Iris pigment epithelial cell (primary cell): ENCODE measurements at places on chromosomes 3 and 15.
A peak's percentile ranks its signal among the peaks of the same experiment; 100 is the strongest.

DNA sequence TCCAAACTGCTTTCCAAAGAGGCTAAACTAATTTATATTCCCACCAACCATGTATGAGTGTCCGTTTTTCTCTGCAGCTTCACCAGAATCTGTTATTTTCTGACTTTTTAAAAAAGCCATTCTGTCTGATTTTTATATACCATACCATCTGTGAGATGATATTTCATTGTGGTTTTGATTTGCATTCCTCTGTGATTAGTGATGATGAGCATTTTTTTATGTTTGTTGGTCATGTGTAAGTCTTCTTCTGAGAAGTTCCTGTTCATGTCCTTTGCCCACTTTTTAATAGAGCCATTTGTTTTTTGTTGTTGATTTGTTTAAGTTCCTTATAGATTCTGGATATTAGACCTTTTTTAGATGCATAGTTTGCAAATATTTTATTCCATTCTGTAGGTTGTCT, 179.4 kb upstream of the ALCAM start:
- peak; percentile 42 for DNase-seq

GRCh38 chr3:37945156-37945806, 45.3 kb upstream of the VILL start:
- DNase-seq, result no peak

GRCh38 chr3:16849229-16849628, 35.5 kb upstream of the PLCL2 start:
- peak; percentile 67 for DNase-seq

- DNase-seq, result no peak
Observed at GRCh38 chr15:75154461-75155062, 47.1 kb upstream of the C15orf39 start.

DNA sequence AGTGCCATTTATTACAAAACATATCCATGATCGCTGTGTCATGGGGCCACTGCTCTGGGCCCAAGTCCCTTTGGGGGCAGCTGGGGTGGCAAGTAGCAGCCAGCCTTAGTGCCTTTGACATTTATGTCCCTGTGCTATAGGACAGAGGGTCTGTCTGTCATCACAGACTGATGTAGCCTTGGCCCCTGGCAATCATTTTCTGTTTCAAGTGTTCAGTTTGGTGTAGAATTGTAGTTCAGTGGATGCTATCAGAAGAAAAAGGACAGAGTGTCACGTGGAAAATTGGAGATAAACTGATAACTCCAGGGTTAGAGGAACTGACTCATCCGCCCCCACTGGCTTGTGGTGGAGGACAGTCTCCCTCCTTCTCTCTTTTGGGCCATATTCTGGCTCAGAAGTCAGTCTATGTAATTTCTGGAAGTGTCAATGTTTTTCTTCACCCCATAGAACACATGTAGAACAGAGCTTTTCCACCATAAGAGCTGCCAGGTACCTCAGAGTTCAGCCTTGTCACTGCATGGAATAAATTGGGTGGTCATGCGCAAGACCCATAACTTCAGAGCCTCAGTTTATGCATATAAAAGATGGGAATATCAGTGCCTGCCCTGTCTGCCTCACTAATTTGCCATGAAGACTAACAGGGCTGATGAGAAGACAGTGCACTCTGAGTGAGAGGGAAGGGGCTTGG, 4.5 kb upstream of the MRPS22 start:
- peak; percentile 33 for DNase-seq

- no peak for DNase-seq
Observed at GRCh38 chr3:123431658-123432324, 17.1 kb downstream of the ADCY5 start.

DNA sequence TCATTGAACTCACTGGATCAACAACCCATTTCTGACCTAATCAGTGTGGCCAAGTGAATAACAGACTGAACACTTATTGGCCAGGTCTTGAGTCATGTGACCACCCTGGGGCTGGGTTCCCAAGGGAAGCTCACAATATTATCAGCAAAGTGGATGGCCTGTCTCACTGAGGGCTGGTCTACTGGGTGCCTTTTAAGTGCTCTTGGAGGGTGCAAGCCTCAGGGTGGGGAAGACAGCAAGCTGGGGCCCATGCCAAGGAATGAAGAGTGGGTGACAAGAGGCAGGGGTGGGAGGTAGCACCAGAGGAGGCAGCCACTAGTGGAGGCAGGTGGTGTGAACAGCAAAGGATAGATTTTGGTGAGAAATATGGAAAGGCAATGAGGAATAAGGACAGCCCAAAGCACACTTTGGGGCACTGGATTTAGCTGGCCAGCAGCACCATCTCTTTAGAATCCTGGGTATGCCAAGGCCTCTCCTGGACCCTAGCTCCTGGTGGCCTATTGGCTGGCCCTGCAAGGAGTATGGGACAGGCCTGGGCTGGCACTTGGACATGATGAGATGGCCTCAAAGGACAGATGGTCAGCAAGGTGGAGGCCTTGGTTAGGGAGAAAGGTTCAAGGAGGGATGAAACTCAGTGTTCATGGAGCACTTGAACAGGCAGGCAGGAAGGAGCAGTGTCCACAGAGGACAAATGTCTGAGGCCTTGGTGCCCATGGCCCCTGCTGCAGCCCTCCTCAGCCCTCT, 34.2 kb downstream of the HMCES start:
- DNase-seq, result no peak

DNA sequence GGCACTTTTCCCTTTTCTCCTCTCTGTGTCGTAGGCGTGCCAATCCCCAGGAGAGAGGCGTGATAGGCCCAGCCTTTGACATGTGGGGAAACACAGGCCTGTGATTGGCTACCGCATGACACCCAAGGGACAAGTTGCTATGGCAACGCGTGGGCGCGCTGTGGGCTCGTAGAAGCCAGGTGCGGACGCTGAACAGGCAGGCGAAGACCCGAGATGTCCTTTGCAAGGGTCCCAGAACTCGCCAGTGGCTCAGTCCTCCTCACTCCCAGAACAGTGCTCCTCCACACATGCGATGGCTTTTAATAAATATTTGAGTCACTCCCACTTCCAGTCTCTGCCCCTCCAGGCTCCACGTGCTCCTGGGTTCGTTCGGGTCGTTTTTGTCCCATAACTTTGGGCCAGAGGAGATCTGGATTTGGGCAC, 4.2 kb downstream of the SLC51B start:
- DNase-seq, result peak; percentile 92

DNA sequence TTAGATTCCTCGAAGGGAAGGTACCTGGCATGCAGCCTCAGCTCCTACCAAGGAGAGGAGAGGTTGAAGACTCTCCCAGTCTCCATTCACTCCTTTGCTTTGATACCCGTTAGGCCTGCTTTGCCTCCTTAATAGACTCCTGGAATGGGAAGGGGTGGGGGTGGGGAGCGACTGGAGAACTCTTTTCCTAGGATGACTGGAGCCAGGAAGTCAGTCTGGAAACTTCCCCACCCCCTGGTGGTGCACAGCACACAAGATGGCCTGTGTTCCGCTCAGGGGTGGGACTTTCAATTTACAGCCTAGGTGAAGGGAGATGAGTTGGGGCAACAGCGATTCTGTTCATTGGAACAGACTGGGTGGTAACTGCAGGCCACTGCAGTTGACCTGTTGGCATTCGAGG, 21.4 kb upstream of the CELF6 start:
- no peak for DNase-seq

DNA sequence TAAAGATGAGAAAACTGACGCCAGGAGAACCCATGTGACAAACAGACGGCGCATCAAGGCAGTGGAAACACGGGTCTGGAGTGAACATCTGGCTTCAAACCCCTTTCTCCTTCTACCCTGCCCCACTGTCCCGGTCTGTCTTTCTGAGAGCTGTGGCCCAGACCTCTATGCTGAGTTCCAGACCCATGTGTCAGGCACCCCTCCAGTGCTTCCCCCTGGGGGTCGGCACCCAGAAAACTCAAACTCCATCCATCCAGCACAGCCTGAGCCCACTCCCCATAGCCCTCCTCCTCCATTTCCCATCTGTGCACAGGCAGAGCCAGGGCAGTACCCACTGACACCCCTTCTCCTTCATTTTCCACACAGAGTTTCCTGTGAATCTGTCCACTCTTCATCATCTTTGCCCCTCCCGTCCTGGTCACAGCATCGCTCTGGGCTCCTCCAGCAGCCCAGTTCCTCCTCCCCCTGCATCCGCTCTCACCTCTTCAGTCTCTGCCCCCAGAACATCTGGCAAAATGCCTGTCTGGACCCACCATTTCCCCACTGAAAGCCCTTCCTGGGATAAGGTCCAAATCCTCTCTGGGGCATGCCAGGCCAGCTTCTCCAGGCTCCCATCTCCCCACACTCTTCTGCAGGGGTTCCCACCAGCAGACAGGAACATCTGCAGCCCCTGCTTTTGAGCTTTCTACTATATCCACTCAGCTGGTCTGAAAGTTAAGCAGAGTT, 2.9 kb downstream of the FAM240A start:
- no peak for DNase-seq
